ENCODE measurements at places on chromosomes 4 and X.

GRCh38 chr4:11471618-11472017 lies 42.9 kb upstream of the HS3ST1 start:
- DNase-seq: peak; percentile 33

DNA sequence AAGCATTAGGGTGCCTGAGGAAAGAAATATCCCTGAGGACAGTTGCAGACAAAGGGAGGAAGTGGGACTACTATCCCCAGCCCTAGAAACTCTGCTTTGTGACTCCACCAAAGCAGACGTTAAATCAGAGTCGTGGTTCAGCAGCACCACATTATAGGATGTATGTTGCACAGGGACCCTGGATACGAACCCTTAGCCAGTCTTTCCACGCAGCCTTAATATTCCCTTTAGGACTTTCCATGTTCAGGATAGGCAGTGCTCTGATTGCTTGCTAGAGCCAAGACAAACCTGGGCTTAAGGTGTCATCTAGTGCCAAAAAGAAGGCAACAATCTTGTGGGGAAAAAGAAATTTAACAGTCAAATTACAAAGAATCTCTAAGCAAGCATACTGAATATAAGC lies 62.6 kb downstream of the MAD2L1 start:
- DNase-seq: no peak

- DNase-seq: peak; percentile 15
Observed at GRCh38 chrX:119516157-119516702, 48.0 kb downstream of the SLC25A5 start.

DNA sequence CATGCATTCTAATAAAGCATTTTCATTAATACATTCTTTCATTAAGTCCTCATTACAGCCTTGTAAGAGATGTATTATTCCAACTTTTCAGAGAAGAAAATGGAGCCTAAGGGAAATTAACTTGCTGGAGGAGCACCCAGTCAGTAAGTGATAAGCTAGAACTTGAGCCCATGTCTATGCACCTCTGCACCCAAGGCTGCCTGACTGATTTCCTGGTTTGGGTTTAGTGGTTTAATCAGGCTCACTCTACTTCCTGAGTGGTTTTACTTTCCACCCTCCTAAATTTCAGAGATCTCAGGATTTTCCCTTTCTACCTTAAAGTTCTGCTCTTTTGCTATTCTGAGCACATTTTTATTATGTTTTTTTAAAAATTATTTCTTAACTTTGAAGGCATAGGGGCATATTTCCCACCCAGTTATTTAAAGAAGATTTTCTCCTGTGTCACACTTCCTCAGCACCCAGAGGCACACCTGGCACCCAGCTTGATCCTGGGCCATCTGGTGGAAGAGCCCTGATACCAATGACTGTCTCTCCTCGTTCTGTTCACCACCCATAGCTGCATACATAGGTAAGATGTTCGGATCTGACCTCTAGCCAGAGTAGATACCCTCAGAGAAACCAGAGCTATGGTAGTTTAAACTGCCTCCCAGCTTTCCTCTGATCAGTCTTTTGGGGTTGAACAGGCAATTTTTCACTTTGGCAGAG lies 10.4 kb downstream of the CORIN start:
- no peak for DNase-seq

- DNase-seq: no peak
Observed at GRCh38 chr4:76430519-76431388, 4.3 kb upstream of the SHROOM3 start.

Data from pulmonary artery endothelial cell (primary cell).